ENCODE measurements at places on chromosomes 13 and 19.
A peak's percentile ranks its signal among the peaks of the same experiment; 100 is the strongest.

DNA sequence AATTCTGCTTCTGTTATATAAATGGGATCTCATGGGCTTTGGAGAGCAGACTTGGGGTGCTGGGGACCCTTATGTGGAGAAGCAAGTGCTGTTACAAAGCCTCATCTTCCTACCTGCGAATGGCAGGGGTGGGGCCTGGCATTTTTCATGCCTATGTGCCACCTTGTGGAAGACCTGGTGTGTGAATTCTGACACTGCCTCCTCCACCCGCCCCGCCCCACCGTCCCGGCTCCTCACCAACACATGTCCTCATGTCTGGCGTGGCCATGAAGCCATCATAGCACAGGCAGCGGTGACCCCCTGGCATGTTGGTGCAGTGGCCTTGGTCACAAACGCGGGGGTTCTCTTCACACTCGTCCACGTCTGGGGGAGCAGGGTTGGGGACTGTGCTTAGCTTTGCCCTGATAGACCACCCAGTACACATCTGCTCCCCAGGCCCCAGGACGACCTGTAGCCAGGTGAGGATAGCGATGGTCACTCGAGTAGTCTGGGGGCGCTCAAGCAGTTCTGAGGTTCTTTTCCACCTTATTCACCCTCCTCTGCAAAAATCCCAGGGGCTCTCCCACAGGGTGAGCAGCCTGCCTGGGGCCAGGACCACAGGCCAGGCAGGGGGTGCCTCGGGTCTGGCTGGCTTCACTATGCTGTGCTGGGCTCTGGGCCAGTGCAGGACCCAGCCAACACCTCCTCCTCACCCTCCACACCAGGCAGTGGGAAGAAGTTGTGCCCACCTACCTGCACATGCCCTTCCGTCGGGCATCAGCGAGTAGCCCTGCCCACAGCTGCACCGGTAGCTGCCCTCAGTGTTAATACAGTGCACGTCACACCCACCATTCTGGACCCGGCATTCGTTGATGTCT is 32.7 kb downstream of the FBN3 start:
- no peak for DNase-seq

DNA sequence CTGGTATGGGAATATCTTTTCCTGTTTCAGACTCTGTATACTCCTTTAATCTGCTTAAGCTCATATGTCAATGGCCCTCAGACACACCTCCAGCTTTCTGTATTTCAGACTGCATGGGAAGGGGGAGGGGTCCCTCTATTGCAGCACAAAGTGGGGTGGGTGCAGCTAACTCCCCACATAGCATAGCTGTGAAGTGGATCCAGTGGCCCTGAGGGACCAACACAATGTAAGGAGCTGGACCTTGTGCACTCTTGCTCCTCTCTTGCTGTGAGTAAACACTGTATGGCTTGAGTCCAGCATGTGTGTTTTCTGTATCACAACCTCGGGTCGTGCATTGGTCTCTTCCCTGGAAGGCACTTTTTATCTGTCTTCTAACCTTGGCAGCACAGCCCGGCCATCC is 669.9 kb downstream of the PCDH9 start:
- no peak for DNase-seq

DNA sequence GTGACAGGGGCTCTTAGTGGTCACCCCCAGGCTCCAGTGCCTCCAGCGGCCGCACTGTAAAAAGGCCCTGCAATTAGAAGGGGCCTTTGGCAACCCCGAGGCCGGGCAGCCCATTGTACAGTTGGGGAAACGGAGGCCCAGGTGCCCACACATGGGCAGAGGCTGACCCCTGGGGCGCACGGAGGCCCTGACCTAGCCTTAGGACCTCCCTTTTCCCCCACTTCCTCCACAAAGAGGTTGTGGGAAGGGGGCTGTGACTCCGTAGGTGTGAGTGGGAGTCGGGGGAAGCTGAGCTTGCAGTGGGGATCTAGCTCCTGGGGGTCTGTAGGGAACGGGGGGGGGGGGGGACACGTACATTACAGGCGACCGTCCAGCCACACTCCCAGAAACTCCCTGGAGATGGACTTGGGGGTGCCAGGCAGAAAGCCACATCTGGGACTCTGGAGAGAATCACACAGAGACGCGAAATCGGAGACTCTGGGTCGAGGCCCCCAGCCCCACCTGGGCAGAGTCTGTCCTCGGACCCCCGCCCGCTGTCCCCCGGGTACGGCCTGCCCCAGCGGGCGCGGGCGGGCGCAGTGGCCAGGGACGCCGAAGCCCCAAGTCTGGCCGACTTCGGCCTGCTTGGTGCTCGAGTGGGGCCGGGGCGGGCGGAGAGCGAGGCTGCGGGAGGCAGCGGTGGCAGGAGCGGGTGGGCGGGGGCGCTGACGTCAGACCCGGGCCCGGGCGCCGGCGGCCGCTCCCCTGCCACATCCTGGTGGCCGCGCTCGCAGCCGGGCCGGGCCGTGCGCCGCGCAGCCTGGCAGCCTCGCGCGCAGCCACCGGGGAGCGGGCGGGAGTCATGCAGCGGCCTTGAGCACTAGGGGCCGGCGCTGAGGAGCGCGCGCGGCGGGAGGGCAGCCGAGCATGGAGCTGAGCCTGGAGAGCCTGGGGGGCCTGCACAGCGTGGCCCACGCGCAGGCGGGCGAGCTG is at the start of gene ONECUT3:
Gene ONECUT3 (plus strand): TSS at position 750 of the 972 bp plus-strand sequence. CDS start 157 bp downstream, at position 907.
- no peak for DNase-seq

DNA sequence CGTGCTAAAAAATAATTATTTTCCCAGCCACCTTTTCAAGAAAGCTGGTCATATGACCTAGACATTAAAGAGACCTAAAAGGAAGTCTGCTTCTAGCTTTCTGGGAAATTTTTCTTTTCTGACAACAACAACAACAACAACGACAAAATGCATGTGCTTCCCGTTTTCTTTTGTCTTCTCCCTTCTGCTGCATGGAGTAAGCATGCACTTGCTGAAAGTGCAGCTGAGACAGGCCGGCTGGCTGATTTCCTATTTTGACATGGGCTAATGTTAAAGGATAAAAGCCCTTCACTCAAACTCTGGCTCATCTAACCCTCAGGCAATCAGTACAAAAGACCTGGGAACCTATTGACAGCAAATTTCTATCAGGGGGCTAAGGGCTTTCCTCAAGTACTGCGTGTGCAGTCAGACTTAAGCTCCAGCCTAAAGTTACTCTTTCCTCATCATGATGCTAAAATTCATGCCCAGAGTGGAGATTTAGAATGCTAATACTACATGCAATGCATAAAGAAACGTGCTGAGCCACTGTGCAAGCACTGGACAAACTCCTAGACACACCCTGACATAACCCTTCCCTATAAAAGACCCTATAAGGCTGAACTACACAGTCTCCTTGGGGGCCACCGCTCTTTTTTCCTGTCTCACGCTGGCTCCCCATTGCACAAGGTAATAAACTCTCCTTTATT is 811.1 kb downstream of the UQCRFS1 start:
- no peak for DNase-seq

- no peak for DNase-seq
Measured at GRCh38 chr19:16327501-16327900, 2.9 kb downstream of the KLF2 start.

DNA sequence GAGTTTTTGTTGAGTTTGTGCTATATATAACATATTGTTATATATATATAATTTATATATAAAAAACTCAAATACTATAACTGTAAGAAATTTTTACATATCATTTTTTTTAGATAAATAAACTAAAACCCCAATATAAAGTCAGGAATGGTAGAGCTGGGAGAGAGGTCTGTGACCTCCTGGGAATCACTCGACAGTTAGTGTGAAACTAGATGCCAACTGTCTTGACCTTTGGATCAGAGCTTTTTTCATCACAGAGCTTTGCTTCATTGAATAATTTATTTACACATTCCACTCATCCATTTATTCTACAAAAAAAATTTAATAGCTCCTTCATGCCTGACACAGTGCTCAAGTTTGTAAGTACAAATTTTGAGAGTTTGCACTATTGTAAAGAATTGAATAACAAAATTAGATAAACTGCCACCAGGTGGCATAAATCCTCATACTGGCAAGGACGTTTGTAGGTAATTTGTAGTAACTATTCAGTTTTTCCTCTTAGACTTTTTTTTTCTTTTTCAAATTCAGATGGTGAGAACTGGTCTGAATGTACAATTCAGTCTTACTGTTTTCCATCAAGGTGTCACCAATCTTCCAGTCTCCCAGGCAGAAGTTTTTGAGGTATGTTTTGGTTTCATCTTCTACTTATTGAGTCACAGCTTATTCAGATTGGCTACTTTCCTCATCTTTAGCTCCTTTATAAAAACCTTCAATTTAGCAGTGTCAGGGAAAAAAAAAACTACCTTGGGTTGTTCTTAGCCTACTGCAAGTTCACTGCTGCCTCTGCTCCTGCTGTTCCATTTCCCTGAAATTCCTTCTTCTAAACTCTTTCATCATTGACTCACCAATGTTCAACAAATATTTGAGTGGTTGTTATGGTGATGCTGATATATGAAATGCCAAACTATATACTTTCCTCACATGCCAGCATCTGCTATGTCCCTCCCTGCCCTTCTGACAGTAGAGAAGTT is 28.7 kb downstream of the LACC1 start:
- DNase-seq = no peak

GRCh38 chr13:43884222-43884621 is 4.5 kb downstream of the LACC1 start:
- no peak for DNase-seq

DNA sequence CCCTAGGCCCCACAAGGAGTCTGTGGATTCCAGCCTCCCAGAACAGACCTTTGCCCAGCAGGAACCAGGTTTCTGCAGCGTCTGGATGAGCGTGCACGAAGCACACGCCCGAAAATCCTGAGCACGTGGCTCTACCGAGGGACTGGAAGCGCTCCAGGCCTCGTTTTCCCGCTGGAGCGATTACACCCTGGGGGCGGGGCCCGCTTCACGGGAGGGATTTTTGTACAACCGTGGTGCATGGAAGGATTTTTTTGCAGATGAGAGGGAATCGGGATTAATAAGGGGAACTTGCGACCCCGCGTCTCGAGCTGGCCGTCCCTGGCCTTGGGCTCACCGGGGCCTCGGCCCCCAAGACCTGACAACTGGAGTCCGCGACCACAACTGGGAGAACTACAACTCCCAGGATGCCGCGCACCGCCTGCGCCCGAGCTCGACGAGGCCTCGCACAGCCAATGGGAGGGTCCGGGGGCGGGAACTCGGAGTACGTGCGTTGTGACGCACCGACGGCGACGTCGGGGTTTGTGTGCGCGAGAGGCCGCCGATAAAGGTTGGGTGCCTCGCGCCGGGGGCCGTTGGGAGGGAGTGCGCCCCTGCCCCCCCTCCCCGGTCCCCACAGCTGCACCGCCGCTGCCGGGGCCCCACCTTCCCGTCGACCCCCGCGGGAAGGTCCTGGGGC is at the start of gene ZNF628:
Gene ZNF628 (plus strand): TSS at position 518 of the 676 bp plus-strand sequence. CDS start 3,294 bp downstream, outside the sequence.
- DNase-seq = peak; percentile 85

- DNase-seq = no peak
Measured at GRCh38 chr19:43872547-43873336, 45.6 kb downstream of the ZNF283 start.

GRCh38 chr19:5293612-5294378 is 46.8 kb downstream of the PTPRS start:
- peak; percentile 28 for DNase-seq

DNA sequence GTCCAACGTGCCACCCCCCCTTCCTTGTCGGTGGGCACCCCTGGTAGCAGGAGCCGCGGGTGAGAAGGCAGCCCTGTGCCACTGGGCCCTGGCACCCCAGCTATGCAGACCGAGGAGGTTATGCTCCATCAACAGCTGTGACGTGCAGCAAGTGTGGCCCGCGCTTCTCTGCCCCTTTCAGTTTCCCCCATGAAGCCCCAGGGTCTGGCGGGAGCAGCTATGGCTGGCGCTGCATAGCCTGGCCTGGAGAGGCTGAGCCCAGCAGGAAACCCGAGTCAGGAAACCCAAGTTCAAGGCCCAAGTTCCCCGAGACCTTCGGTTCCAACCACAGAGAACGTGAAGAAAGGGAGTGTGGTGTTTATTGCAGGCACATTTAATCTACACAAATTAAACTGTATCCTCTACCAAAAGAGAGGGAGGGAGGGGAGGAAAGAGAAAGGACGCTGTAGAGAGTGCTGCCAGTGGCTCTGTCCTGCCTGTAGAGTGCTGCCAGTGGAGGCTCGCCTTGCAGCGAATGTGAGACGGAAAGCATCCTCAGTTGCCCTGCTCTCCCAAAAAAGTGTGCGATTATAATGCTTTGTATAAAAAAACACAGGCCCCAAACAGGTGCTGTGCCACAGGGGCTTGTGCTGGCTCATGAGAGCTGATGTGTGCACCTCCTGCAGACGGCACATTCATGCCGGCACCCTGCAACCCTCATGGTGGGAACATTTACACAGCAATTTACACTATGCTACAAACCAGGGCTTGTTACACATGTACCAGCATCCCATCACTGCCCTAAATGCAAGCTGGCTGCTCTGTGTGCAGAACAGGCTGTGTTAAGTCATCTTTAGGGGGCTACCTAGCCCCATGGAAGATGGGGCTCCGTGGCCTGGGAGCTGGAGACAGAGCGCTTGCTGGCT is 16.3 kb downstream of the POP4 start:
- DNase-seq = no peak

DNA sequence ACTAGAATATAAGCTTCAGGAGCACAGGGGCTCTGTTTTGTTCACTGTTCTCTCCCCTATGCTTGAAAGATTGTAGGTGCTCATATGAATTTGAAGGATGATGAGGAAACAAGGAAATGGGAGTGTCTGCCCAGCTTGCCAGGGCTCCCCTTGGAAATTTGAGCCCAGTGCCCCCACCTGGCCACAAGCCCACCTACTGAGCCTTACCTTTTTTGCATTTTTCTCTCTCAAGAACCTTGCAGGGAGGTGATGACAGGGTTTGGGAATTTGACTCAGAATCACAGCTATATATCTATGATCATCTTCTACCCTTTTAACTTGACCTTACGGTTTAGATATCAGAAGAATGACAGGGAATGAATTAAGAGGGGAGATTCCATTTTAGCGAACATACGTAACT is 33.8 kb downstream of the SERP2 start:
- no peak for DNase-seq

- DNase-seq = no peak
Measured at GRCh38 chr19:2333807-2334211, 5.3 kb downstream of the SPPL2B start.

DNA sequence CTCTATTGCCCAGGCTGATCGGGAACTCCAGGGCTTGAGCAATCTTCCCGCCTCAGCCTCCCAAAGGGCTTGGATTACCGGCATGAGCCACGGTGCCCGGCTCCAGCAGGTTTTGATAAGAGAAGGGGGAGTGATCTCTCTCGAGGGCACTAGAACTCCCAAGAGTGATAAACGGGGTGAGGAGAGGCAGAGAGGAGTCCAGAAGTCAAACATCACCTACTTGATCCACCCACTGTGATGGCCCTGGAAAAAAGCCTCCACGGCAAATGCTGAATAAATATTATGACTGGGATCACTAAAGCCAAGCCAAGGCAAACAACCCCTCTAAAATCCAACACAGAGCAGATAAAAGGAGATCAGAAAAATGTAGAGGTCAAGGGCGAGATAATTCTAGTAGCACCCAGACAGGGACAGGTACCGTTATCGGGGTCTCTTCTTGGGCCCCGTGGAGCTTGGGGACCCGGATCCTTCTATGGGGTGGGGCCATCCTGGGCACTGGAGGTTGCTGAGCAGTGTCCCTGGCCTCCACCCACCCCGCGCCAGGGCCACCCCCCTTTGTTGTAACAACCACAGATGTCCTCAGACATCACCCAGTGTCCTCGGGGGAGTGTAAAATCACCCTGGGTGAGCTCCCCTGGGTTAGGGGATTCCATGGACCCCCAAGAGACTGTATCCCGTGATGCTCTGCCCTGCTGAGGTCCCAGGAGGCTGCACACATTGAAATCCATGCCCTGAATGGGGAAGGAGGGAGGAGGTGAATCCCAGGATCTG is 3.7 kb upstream of the CREB3L3 start:
- DNase-seq = no peak
